ENCODE measurements at places on chromosomes 13 and 19.

DNA sequence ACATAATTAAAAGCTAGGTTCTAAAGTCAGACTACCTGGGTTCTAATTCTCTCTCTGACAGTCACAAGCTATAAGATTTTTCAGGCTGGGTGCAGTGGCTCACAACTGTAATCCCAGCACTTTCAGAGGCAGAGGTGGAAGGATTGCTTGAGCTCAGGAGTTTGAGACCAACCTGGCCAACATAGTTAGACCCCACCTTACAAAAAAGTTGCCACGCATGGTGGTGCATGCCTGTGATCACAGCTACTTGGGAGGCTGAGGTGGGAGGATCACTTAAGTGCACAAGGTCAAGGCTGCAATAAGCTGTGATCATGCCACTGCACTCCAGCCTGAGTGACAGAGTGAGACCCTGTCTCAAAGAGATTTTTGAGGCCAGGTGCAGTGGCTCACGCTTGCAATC is 6.0 kb downstream of the NFKBID start:
- no peak for DNase-seq

DNA sequence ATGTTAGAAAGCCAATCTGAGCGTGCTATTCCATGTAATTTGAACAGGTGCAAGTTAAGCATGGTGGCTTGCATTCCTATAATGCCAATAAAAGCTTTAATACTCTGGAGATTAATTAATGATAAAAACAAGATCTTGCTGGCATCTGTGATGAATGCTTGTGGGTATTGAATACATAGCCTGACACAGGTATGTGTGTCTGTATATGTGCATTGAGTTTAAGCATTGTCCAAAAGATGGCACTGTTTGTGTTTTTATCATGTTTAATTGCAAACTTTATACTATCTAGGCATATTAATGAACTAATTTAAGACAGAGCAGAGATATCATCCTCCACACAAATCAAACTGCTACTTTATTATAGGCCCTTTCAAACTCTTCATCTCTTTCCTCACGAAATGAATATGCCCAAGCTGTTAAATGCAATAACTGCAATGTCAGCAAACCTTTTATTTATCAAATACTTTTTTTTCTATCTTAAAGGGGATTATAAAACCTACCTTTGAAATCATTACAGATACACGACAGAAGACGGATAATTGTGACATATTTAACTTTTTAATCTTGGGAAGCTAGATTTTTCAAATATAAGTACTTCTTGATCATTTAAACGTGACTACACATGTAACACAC is 86.5 kb downstream of the TNFSF11 start:
- DNase-seq: no peak

- no peak for DNase-seq
These were observed 30.8 kb upstream of the IGFL1 start for GRCh38 chr19:46198756-46199155.

- no peak for DNase-seq
These were observed 21.4 kb upstream of the IPO5 start for GRCh38 chr13:97932036-97932435.

GRCh38 chr13:105074755-105075154 is 1460.7 kb downstream of the EFNB2 start:
- no peak for DNase-seq

DNA sequence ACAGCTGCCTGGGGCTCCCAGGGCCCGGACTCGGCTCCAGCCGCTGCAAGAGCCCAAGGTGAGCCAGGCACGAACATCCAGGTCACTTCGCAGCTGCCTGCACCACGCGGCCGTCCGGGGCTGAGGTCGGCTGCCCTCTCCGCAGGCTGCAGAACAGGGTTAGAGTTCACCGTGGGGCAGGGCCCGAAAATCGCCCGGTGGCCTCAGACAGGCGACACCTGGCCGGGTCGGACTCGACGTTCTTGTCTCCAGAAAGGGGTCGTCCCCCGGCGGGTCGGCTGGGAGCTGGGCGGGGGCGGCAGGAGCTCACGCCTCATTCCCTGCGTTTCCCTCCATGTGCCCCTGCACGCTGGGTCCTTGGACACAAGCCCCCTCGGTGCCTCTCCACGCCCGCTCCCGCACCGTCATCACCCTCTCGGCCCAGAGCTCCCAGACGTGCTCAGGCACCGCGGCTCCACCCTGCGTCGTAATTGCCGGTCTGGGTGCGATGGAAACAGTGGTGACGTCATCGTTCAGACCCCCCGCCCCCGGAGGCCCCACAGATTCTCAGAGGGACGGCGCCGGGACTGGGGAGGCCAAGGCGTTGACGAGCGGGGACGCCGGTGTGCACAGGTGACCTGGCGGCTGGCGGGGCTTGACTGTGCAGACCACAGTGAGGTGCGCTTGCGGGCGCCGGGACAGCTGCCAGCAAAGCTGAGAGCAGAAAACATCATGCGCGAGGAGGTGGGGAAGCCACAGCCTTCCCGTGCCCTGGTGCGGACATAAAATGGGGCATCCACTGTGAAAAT is 4.0 kb upstream of the GRIN3B start:
- no peak for DNase-seq

DNA sequence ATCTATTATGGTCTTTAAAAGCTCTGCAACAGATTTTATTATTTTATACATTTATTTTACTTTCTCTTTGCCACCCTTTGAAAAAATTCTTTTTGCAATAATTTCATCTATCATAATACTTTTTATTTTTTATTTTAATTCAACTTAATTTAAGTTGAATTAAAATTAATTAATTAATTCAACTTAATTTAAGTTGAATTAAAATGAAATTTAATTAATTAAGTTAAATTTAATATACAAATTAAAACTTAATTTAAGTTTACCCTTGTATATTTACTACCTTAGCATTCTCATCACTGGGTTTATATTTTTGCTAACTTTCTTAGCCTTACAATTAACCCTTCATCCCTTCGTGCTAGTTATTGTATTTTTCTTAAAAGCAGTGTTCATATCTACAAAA is 301.4 kb downstream of the SLITRK5 start:
- DNase-seq: no peak

GRCh38 chr19:54160854-54161253 is 1.3 kb upstream of the LENG1 start:
- no peak for DNase-seq

- DNase-seq: no peak
These were observed 5.4 kb downstream of the MTMR6 start for GRCh38 chr13:25281935-25282332.

DNA sequence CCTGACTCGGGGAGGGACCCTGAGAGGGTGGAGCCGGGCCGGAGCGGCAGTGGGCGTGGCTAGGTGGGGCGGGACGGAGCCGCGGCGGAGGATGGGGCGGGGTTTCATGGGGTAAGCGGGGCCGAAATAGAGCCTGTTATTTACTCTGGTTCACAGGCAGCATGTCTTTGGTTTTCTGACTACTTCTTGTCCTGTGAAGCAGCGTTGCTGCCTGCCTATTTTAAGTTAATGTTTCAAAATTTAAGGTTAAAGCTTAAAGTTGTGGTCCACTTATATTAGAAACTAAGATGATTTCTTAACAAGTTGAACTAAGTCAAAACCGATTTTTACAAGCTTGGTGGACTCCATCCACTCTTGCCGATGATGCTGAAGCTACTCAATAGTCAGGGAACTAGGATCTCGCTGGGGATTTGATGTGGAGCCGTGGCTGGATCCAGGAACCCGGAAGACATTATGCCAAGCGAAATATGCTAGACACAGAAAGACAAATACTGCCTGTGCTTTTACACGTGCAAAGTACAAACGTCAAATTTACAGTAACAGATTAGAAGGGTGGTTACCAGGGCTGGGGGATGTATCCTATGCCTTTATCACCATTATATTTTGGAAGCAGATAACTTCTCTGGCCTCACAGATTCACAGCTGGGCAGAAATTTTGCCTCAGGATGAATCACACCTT is 433 bp upstream of the ZNF616 start:
- no peak for DNase-seq

GRCh38 chr13:67224148-67224846 is 5.8 kb downstream of the PCDH9 start:
- DNase-seq: peak; percentile 9

GRCh38 chr19:41994521-41994971 is 516 bp upstream of the ATP1A3 start:
- DNase-seq: no peak

GRCh38 chr19:47104680-47105079 is 8.9 kb downstream of the ZC3H4 start:
- DNase-seq: no peak

DNA sequence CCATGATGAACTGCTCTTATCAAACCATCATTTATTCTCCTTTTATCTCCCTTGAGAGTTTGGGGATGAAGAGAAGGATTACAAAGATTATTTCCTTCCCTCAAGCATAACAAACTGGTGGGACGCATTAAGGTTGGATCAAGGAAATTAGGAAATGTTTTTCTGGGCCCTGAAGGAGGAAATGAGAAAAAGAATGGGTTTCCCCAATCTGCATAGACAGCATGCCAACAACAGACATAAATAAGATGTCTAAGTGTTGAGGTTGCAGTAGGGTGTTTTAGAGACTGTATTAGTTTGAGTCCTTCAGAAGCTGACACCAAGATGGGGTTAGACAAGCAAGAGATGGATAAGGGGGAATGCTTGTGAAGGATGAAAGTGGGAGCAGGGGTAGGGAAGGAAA is 7.3 kb downstream of the EPSTI1 start:
- no peak for DNase-seq

- no peak for DNase-seq
These were observed 2.1 kb upstream of the KLHL26 start for GRCh38 chr19:18634612-18635297.

- DNase-seq: no peak
These were observed 26.5 kb downstream of the FAM216B start for GRCh38 chr13:42807866-42808265.

DNA sequence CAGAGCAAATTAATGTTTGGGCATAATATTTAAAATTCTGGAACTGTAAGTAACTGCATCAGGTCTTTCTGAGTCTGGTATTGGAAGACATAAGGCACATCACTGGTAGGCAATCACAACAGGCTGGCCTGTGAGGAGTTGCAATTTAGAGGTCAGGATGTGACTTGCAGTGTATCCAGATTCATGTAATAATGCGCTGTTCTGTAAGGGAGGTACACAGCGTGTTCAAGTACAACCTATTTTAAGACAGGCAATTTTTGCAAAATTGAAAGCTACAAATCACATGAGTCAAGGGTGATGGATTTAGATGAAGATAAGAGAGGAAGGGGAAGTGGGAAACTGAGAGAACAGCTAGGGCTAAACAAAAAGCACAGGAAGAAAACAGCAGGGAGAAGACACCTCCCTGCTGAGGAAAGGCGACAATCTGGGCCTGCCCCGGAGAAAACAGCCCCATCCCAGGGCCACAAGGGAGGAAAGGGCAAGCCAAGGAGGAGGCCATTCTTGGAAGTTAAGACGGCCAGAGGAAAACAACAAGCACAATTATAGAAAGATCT is 138.1 kb downstream of the LACC1 start:
- no peak for DNase-seq

GRCh38 chr19:2391118-2391725 is 31.2 kb downstream of the TMPRSS9 start:
- DNase-seq: peak; percentile 70

- DNase-seq: no peak
These were observed 3.6 kb downstream of the DACH1 start for GRCh38 chr13:71863254-71863865.

DNA sequence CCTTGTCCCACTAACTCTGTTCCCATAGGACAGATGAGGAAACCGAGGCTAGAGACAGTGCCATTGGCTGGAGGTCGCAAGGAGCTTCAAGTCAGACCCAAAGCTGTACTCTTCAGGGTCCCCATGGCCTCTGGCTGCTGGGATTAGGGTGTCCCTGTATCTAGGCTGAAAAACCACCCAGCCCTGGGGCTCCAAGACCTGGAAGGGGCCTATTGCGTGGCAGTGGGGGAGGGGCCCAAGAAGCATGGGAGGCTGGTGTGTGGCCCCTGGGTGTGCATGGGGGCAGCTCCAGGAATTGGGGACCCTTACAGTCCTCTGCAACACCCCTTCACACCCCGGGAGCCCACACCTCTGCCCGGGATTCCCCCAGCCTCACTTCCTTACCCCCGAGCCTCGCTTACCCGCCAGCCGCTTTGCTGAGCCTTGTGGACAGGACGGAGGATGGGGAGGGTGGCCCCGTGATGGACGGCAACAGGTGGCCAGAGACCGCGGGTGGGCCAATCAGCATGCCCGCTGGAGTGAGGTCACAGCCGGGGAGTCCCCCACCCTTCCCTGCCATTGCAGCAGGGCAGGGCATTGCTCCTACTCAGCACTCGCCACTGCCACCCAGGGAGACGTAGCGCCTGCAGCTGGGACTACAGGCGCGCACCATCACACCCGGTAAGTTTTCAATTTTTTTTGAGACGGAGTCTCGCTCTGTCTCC is at the start of gene JSRP1:
TSS of gene JSRP1 (minus strand) at position 436 of the 704 bp plus-strand sequence. CDS start 1,103 bp downstream, outside the sequence.
- DNase-seq: no peak

DNA sequence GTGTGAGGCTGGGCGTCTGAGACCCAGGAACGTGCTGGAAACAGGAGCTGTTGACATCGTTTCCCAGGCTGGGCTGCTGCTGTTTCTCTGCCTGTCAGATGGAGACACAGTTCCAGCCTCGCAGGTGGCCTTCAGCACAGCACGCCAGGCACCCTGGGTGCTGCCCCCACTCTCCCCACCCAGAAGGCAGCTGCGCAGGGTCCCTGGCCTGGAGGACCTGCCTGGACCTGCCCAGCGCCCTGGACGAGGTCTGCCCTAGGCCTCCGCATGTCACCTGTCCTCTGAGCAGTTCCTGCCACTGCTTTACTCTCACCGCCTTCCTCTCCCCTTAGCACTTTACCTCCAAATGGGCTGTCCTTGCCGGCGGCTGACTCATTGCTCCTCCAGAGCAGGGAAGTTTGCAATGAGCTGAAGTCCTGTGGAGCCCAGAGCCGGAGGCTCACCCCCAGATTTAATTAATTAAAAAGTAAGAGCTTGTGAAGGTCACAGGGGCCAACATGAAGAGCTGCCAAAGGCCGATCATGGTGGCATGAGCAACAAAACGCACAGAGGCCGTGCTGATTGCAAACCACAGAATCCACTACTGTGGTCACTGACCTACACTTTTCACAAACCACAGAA is 32.2 kb downstream of the C13orf46 start:
- DNase-seq: peak; percentile 86

GRCh38 chr19:39557811-39558623 is 18.1 kb upstream of the EID2 start:
- no peak for DNase-seq

- no peak for DNase-seq
These were observed 1.7 kb downstream of the COL4A2 start for GRCh38 chr13:110308656-110309359.

GRCh38 chr19:15248648-15249527 is 16.6 kb upstream of the EPHX3 start:
- peak; percentile 98 for DNase-seq

GRCh38 chr19:4496304-4496703 is 22.0 kb downstream of the PLIN4 start:
- no peak for DNase-seq

- DNase-seq: no peak
These were observed 61.4 kb upstream of the ABCC4 start for GRCh38 chr13:95362666-95363065.

DNA sequence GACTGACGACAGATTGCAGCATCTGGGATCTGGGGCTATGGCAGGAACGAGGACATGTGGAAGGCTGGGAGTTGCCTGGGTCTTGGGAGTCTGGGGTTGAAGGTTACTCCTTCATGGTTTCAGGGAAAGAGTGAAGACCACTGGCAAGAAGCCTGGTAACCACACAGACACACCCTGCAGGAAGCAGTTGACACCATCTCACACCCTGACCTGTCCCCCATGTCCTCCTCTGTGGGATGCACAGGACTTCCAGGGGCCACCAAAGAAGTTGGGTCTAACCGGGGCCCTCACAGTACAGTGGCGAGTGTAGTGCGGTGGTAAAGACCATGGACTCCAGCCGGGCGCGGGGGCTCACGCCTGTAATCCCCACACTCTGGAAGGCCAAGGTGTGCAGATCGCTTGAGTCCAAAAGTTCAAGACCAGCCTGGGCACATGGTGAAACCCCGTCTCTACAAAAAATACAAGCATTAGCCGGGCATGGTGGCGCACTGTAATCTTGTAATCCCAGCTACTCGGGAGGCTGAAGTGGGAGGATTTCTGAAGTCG is 10.6 kb upstream of the FFAR2 start:
- no peak for DNase-seq

All from H54 (cell line).